ENCODE measurements at places on chromosomes 16 and 17. TPM values are rescaled to one million over a fixed set of nuclear protein-coding genes. Genes with fewer than 3 reads are reported as not detected.

Gene PER1
- total RNA-seq, result 8.3 TPM

Gene C17orf107
- 9.9 TPM for total RNA-seq

Gene ITGAL
- total RNA-seq, result 0.17 TPM

Gene TMEM114
- total RNA-seq, result not detected

Gene MAP2K6
- 0.72 TPM for total RNA-seq

Gene KRTAP2-2
- total RNA-seq, result not detected

Gene TLCD3A
- 38.6 TPM for total RNA-seq

Gene G6PC1
- not detected for total RNA-seq

Gene CHST6
- 2.1 TPM for total RNA-seq

Gene TBC1D26
- 0.39 TPM for total RNA-seq

Gene LDHD
- 5.0 TPM for total RNA-seq

Gene XYLT1
- 16.0 TPM for total RNA-seq

Gene NOD2
- total RNA-seq, result 0.26 TPM

Gene CAVIN1
- 538 TPM for total RNA-seq

Gene ADGRG1
- 5.9 TPM for total RNA-seq

Gene MEFV
- 0.10 TPM for total RNA-seq

Gene ST6GALNAC1
- not detected for total RNA-seq
